Small intestine (tissue), 16 donors: ENCODE measurements at places on chromosomes 1 and 21. TPM values are rescaled to one million over a fixed set of nuclear protein-coding genes. Genes with fewer than 3 reads are reported as not detected.

Gene MYOM3
- polyA plus RNA-seq = 5.8 TPM

Gene PLA2G2C
- polyA plus RNA-seq = 0.01 TPM

GRCh38 chr21:42041711-42042110 lies 29.4 kb upstream of the UMODL1 start:
- no peak for DNase-seq

DNA sequence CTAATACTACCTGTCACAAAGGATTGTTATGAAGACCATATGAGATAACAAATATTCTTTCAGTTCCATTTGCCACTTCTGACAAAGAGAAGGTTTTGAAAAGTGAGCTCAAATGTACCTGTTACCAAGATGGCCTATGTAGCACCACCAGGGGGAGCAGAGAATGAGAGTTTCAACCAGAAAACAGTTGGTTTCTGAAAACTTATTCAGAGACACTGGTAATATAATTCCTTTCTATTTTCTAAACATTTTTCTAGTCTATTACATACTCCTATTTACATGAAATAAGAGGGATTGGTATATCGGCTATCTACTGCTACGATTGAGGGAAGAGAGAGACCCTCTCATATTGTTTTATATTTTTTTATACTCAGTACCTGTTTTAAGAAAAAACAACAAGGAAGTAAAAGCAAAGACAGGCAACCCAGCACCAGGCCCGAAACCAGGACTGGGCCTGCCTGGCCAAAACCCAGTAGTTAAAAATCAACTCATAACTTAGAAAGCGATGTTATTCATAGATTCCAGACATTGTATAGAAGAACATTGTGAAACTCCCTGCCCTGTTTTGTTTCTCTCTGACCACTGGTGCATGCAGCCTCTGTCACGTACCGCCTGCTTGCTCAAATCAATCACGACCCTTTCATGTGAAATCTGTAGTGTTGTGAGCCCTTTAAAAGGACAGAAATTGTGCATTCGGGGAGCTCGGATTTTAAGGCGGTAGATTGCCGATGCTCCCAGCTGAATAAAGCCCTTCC lies 48.3 kb downstream of the IL23R start:
- peak; percentile 11 for DNase-seq

DNA sequence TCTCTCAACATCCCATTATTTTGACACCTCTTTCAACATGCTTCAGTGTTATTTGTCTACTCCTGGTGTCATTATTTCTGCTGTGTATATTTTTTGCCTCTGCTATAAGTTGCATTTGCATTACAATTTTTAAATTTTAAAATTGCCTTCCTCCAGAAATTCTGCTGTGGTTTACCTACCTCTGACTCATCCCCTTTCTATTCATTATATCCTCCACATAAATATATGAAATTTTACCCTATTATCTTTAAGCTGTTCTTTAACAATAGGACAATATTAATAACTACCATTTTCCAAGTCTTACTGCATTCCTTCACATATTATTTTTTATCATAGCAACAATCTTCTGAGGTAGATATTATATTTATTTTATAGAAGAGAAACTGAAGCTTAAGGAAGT lies 178.1 kb upstream of the NRIP1 start:
- DNase-seq = no peak
